ENCODE measurements at places on chromosomes 7 and 10.

- DNase-seq = no peak
These were observed 65.0 kb downstream of the ZEB1 start for GRCh38 chr10:31383810-31384588.

DNA sequence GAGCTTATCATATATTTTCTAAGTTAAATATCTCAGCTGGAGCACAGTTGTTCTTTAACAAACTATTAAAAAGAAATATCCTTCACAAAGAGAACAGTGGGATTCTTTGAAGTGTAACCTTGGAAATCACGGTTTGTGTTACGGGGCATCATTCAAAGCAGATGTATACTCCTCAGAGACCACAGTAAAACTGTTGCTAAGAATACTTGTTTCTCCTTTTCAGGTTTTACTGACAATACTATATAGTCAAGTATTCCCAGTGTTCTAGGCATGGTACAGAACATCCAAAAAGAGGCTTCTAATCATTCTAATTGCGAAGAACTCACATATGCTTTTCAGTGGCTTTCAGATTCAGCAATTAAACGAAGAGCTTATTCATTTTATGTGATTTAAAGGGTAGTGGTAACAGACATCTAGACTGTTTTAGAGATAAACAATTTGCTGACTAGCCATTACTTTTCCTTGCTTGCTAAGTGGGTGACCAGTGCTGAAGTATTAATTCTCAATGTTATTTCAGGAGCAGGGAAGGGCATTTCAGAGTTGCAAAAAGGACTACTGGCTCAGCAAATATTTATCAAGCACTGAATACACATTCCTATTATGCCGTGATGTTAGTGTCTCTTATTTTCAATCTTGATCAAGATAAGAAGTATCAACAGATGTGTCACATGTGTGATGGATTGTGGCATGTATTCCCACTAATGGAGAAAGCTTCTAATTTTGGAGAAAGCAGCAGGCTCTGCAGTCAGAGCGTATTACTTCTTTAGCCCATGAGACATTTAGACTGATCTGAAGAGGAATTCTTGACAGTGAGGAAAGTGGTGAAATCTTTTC, 236.8 kb downstream of the RNLS start:
- no peak for DNase-seq

DNA sequence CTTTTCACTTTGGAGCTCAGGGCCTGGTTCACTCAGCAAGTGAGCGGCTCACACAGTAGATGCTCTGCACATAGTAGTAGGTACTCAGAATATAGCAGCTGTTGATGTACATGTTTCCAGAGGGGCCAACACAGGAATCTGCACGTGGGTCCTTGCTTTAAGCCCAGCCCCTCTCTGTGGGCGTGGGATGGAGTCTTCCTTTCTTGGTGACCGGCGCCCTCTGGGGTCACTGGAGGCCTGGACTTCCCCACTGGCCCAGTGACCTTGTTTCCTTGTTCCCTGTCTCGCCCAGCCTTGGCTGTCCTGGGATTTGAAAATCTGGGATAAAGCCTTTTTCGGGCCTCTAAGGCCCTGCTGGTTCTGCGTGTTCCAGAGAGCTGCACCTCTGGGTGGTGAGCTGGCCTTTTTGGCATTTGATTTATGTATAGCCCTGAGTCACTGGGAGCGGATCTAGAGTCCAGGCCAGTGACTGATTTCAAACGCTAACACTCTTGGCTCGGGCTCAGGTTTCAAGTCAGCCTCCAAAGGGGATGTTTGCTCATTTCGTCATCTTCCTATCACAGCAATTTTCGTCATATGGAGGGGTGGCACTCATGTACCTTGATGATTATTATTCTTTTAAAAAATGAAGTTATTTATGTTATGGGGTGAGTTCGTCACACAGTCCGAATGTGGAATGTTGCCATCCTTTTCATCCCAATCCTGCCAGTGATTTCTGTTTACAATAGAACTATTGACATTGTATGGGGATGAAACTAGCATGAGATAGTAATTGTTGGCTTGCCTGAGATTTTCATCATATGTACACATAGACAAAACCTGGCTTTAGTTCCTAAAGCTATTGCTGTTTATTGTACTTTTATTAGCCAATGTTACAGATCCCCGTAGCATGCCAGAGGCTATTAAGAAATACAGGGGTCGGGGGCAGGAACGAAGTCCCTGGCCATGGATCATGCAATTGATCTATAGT, 65.5 kb downstream of the CUX1 start:
- DNase-seq = peak; percentile 100

GRCh38 chr7:12493863-12494686, 76.4 kb upstream of the SCIN start:
- no peak for DNase-seq

- no peak for DNase-seq
These were observed 16.6 kb upstream of the ARPC1B start for GRCh38 chr7:99357701-99358490.

DNA sequence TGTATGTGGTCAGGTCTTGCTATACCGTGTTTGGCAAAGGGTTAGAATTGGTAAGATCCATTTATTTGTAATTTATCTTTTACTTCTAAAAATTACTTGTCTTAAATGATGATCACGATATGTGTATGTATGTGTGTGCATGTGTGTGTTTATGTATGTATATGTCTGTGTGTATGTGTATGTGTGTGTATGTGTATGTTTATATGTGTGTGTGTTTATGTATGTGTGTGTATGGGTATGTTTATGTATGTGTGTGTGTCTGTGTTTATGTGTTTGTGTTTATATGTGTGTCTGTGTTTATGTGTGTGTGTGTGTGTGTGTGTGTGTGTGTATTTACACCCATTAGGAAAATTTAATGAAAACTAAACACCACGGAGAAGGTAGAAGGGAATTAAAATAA, 176.9 kb upstream of the FZD8 start:
- no peak for DNase-seq

- peak; percentile 31 for DNase-seq
These were observed 43.1 kb downstream of the MINPP1 start for GRCh38 chr10:87547734-87548311.

DNA sequence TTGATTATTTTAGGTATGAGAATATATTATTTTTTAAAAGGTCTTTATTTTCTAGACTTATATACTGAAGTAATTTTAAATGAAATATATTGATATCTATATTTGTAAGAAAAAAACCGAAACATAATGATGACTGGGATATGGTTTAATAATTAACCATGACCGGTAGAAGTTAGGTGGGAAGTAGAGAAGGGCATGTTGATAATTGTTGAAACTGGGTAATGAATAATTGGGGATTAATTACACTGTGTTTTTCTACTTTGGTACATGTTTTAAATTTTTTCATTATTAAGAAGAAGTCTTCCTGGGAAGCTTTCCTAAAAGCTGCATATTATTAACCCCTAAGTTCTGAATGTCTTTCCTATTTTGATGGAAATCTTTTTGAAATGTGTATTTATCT, 16.3 kb downstream of the TSPAN12 start:
- no peak for DNase-seq

- no peak for DNase-seq
These were observed 103.9 kb downstream of the RAPGEF5 start for GRCh38 chr7:22252936-22253536.

GRCh38 chr10:92240289-92241157, 50.4 kb downstream of the CPEB3 start:
- DNase-seq = no peak

DNA sequence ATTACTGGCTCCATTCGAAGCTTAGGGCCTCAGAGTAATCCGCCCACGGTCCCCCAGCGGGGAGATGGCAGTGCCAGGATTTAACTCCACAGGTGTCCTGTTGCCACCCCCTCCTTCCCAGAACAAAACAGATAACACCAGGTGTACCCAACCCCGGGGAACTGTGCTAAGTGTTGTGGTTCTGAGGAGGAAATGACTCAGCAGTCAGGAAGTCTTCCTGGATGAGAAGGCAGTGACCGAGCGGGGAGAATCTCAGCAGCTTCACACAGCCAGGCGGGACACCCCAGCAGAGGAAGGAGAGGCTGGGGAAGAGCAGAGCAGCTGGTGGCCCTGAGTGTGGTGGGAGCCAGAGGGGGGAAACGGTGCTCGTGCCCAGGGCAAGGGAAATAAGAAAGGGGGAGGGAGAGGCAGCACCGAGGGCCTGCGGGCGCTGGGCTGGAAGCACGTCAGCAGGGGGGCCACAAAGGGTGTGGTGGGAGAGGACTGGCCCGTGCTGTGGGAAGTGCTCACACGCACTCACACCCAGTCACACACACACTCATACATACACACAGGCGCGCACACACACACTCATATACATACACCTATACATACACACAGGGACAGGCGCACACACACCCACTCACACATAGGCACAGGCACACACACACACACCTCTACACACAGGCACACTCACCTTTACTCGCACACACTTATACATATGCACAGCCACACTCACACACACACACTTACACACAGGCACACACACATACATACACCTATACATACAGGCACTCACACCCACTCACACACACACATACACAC, 59.8 kb upstream of the CHST15 start:
- DNase-seq = peak; percentile 72

DNA sequence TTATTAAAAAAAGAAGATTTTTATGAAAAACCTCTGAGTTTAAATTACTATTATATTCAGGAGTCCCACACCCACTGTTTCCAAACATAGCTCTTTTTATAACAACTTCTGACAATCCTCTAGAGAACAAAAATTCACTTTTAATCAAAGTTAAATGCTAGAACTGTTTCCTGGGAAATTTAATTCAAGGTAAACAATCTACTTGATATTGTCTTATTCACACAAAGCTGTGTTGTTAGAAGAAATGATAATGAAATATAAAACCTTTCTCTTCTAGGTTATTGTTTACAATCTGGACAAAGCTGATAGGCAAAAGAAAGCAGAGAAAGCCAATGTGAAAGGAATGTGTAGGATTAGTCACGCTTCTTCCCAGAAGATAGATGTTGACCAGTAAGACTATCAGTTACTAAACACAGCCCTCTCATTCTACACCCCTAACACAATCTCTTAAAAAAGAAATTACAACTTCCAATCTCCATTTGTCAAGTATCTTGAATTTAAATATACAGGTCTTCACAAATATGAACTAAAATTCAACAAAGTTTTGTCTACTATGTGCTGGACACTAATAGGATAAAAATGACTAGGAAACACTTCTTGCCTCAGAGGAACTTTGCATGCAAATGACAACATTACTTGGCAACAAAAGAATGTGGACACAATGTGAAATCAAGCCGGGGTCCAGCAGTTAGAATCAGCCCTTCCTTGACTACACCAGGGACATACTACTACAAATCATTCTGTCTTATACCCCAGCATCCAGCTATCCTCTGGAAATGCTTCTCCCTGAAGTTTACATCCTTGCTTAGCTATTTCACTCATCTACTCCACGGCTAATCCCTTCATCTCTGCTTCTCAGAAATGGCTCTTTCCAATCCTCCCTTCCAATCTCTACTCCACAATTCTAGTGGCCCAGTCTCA, 123.7 kb downstream of the IMMP2L start:
- DNase-seq = peak; percentile 64

GRCh38 chr7:77226357-77226839, 26.8 kb upstream of the FGL2 start:
- DNase-seq = no peak

GRCh38 chr7:106952001-106952657, 87.0 kb downstream of the PIK3CG start:
- no peak for DNase-seq

DNA sequence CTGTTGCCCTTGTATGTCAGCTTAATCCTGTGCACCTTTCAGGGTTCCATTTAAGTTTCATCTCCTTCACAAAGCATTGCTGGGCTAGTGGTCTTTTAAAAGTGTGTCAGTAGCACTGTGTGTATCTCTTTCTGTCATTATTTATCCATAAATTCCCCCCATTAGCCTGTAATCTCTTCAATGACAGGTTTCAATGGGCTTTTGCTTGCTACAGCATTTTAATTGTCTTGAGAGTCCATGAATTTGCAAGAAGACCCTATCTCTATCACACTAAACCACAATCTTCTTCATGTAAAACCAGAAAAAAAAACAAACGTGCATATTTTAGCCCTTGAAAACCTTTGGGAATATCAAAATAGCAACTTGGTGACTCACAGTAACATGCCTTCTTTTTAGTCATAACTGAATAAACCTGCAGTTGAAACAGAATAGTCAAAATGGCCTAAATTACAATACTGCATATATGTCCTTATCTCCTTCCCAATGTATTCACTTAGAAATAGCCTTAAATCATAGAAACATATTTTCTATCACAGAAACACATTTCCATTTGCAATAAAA, 118.6 kb downstream of the PON1 start:
- DNase-seq = peak; percentile 75

- no peak for DNase-seq
These were observed 167.7 kb downstream of the DGKB start for GRCh38 chr7:14734839-14735321.

DNA sequence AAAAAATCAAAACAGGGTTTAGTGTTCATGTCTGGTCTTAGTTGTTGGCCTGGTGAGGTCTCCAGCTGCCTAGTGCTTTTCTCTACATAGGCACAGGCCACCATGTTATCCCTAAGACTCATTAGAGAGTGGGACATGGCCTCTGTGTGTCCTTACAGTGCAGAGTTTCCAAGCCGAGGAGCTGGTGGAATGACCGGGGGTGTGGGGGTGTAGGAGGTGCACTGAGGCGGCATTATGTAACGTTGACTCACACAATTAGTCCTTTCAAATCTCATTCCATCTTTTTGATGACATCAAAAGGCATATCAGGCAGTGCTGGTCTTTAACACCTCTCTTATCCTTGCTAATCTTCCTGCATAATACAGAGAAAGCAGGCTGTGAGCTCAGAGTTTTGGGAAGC, 71.3 kb downstream of the MTPN start:
- DNase-seq = no peak

- no peak for DNase-seq
These were observed 252.4 kb upstream of the SEMA3A start for GRCh38 chr7:84446991-84447480.

DNA sequence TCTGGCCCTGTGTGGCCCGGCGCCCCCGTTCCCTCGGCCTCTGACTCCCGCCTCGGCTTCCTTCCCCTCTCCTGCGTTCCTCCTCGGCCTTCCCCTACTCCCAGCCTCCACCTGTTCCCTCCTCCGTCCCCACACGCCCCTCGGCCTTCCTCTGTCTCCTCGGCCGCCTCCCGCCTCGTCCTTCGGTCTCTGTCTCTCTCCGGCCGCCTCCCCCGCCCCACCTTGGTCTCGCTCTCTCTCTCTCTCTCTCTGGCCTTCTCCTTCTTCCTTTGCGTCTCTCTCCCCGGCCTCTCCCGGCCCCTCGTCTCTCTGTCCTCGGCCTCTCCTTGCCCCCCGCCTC, 588 bp downstream of the GET4 start:
- DNase-seq = no peak

All from skeletal muscle cell (primary cell).